DMS 273 treated with DMSO at 0.1 percent for 48 hours (cell line): ENCODE measurements at places on chromosomes 11 and 22.
A peak's percentile ranks its signal among the peaks of the same experiment; 100 is the strongest.

GRCh38 chr11:72605973-72606747, 68.1 kb downstream of the PDE2A start:
- DNase-seq: no peak

DNA sequence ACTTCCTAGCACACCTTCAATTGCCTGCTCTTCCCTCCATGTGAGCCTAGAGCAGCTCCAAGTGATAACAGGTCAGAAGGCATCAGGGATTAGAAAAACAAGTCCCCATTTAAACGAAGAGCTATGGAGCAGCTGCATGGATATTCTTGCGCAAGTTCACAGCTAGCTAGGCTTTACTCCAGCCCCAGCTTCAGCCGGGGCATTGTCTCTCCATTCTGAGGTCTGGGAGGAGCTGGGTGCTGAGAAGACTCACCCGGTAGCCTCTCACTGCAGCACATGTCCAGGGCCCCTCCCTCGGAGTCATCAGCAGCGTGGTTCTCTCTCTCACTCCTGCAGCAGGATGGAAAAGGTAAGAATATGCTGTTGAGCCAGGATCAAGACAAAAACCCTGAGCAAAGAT, 26.0 kb downstream of the PTPN5 start:
- no peak for DNase-seq

DNA sequence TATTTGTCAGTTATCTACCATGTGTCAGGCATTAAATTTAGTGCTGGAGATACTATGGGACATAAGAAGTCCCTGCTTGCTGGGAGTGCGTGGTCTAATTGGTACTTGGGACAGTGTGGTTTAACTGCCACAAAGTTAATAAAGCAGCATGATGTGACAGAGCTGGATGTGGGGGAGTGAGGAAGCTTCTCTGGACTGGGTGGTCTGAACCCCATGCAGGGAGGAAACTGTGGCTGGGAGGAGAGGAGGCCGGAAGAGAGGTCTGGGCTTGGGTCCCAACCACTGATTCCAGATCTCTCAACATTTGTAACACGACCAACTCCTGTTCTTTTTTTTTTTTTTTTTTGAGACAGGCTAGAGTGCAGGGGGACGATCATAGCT, 37.1 kb downstream of the ST3GAL4 start:
- DNase-seq: no peak

DNA sequence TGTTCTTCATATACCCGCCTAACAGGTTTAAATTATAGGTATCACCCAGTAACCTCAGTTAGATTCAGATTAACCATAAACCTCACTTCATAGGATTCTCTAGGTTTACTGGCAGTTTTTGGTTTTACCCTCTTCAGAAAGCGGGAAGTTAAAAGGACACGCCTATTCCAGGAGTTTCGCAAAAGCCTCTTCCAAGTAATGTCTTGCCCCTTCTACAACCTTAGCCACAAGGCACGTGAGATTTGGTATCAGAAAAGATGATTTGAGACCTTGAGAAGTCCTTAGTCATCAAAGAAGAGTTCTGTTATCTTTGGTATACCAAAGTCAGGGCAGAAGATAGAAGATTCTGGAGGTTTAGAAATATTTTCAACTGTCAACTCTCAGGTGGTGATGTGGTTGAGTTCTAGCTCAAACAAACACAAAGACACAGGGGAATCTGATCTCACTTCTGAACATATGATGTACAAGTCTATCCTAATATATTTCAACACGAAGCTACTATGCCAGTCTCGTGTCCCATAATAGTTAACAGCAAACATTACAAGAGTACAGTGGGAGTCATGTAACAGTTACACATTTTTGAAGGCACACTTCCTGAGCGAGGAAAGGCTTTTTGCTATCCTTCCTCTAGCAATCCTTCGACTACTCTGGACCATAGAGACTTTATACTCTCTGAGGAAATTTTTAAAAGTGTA, 103.5 kb downstream of the USP35 start:
- DNase-seq: no peak

DNA sequence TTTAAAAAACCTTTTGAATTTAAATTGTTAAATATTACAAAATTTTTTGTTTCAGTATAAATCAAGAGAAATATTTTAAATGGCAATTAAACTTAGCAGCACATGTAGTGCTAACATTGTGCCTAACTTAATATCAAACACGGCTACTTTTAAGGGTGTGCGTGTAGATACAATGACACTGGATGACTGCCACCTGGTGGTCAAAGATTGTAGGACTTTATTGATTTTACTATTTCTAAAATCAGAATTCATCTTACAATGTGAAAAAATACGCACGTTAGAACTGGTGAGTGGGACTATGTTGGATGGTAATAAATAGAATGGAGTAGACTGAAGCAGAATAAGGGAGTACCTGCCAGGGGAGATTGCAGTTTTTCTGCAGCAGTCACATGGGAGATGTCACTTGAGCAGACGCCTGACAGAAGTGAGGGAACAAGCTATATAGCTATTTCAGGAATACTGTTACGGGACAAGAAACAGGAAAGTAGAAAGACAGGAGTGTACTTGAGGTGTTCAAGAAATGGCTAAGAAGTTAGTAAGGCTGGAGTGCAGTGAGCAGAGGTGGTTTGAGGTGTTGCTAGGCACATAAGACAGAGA, 52.9 kb downstream of the UVRAG start:
- DNase-seq: peak; percentile 1

DNA sequence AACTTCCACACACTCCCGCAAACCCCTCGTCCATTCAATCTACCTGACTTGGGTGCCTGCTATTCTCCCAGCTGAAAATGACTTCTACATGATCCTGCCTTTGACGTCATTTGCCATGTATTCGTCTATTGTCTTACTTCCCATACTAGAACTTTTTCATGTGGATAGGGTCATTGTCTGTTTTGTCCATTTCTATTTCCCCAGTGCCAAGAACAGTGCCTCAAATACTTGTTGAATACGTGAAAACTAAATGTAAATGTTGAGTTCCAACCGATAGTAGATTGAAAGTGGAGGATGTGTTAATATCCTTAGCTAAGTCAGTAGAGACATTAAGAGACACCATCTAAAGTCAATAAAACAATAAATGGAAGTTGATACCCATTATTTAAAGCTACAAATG, 935 bp downstream of the TRIM68 start:
- no peak for DNase-seq

DNA sequence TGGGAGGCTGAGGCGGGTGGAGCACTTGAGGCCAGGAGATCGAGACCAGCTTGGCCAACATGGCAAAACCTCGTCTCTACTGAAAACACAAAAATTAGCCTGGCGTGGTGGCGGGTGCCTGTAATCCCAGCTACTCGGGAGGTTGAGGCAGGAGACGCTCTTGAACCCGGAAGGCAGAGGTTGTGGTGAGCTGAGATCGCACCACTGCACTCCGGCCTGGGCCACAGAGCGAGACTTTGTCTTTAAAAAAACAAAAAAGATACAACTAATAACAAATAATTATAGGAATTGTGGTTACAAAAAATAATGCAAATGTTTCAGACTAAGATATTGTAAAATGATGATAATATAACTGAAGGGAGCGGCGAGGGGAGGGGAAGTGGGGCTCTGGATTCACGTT, 90.3 kb upstream of the RTL6 start:
- DNase-seq: no peak

- no peak for DNase-seq
Measured at GRCh38 chr22:42862045-42862734, 5.1 kb upstream of the ARFGAP3 start.

DNA sequence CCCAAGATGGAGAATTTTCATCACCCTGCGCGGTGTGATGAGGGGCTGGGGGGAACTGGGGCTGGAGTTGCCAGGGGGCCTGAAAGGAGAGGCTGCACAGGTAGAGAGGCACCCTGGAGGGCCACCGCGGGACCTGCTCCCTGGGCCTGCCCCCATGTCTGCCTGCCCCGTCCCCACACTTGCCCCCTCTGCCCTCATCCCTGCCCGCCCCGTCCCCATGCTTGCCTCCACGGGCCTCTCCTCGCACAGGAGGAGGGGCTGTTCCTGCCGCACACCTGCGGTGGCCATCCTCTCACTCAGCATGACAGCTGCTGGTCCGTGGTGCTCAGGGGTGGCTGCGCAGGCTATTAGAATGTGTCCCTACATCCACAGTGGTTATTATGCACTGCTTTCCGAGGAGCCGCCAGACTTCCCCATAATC, 43.5 kb downstream of the LINC01488 start:
- DNase-seq: no peak

- DNase-seq: no peak
Measured at GRCh38 chr11:2550606-2550970, 105.8 kb downstream of the KCNQ1 start.

DNA sequence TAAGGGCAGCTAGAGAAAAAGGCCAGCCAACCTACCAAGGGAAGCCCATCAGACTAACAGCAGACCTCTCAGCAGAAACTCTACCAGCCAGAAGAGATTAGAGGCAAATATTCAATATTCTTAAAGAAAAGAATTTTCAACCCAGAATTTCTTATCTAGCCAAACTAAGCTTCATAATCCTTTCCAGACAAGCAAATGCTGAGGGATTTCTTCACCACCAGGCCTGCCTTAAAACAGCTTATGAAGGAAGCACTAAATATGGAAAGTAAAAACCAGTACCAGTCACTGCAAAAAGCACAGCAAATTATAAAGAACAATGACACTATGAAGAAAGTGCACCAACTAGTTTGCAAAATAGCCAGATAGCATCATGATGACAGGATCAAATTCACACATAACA, 30.6 kb upstream of the CASP12 start:
- DNase-seq: no peak

GRCh38 chr11:125428486-125429173, 67.4 kb downstream of the FEZ1 start:
- no peak for DNase-seq
